ENCODE measurements at places on chromosomes 5 and 9.

DNA sequence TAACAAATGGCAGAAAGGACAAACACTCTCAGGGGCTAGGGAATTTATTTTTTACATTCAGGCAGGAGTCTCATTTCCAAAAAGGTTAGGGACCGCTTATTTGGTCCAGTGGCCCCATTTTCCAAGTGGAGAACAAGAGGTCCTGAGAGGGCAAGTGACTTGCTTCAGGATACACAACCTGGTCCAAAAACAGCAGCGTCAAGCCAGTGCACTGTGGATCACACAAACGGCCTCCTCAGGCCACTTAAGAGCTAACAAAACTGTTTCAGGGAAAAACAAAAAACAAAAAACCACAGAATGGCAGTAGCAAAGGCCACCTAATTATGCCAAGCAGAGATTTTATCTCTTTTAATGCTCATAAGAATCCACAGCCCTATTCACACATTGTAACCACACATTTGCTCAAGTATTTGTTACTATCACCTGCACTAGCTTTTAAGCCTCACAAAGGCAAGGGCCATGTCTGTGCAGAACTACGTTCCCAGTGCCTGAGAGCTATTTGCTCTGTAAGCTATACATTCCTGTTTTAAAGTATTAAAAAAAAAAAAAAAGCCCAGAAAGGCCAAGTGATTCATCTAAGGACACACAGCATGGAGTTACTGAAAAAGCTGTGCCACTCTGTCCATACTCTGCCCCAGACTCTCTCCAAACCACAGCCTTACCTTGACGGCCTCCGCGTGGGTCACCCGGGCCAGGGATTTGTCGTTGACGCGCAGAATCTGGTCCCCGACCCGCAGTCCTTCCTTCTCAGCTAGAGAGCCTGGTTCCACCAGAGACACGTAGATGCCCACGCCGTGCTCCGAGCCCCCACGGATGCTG is 1.5 kb downstream of the WHRN start:
- DNase-seq = peak; percentile 21

- no peak for DNase-seq
Observed at GRCh38 chr9:69193685-69194032, 19.6 kb downstream of the TJP2 start.

DNA sequence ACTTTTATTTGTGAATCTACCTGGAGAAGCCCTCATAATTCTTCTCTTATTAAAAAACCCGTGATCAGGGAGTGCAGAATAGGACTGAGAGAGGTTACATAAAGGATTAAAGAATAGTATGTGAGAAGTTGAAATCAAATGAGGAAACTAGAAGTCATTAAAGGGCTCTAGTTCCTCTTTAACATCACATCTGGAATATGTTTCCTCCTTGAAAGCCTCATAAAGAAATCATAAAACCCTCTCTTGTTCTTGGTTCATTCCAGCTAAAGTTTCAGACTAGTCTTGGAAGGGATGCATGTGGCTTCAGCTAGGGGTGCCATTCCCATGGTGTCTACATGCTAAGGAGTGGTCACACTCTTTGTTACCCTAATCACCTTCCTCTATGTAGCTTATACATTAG is 5.7 kb upstream of the C5orf46 start:
- DNase-seq = no peak

GRCh38 chr9:35738186-35738585 is 5.7 kb downstream of the CREB3 start:
- no peak for DNase-seq
